HCT116 (cell line): ENCODE measurements at places on chromosomes 16 and 17. TPM values are rescaled to one million over a fixed set of nuclear protein-coding genes. Genes with fewer than 3 reads are reported as not detected.

- DNase-seq: no peak
These were observed 11.1 kb upstream of the CHRNE start for GRCh38 chr17:4913994-4914393.

- no peak for DNase-seq
These were observed 3.3 kb upstream of the PSMD12 start for GRCh38 chr17:67369676-67370075.

- DNase-seq: no peak
These were observed 5.4 kb downstream of the TMEM92 start for GRCh38 chr17:50279639-50280038.

DNA sequence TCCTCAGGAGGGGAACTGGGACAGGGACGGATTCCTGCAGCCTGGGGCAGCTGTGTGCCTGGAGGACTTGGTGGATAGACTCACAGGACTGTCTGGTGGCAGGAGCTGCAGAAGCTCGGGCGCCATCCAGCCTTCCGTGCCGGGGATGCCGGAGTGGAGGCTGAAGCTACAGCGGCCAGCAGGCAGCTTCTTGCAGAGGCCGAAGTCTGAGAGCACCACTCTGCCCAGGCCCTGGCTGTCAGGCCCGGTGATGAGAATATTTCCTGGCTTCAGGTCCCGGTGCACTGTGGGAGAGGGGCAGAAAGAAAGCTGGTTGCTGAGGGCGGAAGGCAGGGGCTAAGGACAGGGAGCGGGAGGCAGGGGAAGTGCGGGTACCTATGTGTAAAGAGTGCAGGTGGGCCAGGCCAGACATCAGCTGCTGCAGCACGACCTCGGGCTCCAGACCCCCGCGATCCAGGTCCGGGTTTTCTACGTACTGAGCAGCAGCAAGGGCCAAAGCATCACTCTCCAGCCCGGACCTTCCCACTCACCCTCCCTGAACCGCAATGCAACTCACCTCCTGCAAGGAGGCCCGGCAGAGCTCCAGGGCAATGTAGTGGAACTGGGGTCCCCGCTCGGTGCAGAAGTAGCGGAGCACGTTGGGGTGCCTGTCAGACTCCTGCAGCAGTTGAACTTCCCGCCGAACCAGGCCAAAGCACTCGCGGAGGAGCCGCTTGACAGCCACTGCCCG lies 16.1 kb downstream of the PLK1 start:
- no peak for DNase-seq

DNA sequence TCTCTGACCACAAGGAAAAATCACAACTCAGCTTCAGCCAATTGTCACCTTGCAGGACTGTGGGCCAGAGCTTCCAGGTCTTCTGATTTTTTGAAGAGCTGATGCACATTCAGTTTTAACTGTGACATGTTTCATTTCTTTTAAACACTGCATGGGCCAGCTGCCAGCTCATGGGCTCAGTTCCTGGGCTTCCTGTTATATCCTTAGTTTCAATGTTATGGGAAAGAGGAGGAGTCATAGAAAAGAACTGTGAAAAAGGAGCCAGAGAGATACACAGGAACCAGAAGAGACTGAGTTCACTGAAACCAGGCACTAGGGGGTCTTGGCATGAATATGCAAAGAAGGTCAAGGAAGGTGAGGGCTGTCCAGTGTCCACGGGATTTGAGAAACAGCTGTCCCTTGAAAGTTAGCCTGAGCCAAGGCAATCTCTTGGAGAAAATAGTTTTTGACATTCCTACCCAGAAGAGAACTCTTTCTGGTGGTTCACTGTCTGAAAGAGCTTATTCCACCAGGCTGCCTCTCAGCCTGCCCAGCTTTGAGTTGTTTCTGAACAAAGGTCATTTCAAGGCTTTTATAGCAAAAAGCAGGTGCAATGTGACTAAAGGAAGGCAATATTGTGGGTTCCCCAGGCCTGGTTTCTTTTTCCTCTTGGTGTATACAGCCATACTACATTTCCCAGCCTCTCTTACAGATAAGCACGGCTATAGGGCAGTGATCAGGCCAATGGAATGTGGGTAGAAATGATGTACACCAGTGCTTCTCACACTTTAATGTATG lies 10.5 kb downstream of the PDILT start:
- DNase-seq: no peak

DNA sequence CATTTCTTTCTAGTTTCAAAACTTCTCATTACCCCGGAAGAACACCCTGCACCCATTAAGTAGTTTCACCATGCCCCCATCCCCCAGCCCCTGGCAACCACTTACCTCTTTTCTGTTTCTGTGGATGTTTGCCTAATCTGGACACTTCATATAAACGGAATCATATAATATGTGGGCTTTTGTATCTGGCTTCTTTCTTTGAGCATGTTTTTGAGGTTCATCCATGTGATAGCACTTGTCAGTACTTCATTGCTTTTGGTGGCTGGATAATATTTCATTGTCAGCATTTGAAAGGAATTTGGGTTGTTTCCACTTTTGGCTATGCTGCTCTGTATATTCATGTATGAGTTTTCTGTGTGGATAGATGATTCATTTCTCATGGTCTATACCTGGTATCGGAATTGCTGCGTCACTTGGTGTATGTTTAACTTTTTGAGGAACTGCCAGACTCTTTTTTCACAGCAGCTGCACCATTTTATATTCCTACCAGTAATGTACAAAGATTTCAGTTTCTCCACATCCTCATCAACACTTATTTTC lies 30.0 kb upstream of the SLC5A10 start:
- DNase-seq: no peak

DNA sequence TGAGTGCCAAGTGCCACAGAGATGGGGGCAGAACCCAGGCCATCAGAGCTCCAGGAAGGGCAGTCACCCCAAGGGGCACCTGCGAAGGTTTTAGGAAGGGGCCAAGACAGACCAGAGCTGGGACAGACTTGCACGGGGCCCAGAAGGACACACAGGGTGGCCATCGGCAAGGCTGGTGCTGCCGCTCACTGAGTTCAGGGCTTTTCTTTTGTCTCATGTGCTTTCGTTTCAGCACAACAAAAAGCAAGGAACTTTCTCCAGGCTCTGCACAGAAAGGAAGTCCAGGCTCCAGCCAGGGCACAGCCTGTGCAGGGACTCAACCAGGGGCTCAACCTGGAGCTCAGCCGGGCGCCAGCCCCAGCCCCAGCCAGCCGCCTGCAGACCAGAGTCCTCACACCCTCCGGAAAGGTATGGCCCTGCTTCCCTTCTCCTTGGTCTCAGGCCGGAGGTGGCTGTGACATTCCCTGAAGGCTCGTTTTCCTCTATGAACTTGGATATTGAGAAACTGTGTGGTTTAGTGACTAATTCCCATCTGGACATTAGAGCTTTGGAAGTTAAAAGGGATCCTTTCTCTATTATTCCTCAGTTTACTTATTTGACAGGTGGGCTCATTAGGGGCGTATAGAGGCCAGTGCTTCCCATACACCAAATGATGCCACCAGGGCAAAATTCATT lies 37.9 kb downstream of the ELAC2 start:
- DNase-seq: no peak

- DNase-seq: no peak
These were observed 186.5 kb downstream of the LGALS9B start for GRCh38 chr17:20280851-20281250.

GRCh38 chr17:61291451-61292285 lies 108.0 kb upstream of the TBX2 start:
- DNase-seq: no peak

DNA sequence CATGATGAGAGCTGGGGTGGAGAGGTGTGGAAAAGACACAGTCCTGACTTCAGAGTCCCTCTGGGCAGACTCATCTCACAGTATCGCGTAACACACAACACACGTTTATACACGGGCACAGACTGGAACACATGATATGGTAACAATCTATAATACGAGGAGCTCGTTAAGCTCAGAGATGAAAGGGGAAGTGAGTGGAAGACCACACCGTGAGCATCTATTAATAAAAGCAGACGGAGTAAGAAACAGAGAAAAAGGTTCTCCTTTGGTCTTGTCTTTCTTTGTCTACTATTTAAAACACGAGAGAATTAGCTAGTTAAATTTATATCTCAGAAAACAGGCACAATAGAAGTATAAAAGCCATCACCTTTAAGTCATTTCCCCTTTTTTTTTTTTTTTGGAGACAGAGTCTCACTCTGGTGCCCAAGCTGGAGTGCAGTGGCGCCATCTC lies 13.5 kb downstream of the ANKRD11 start:
- DNase-seq: no peak

DNA sequence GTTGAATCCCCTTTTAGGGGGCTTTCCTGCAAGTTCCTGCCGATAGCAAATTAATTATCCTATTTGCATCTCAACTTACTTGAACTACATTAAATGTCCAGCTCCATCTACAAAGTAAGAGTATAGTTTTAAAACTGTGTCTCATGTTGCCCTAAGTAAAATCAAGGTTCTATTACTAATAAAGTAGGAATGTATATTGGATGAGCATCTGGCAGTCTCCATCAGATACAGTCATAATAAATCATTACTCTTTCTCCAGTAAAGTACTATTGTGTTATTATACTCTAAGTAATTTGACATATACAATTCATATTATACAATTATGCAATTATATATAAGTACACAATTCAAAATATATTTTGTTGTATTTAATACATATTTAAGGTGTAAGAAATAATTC lies 249.3 kb downstream of the CEP112 start:
- no peak for DNase-seq

DNA sequence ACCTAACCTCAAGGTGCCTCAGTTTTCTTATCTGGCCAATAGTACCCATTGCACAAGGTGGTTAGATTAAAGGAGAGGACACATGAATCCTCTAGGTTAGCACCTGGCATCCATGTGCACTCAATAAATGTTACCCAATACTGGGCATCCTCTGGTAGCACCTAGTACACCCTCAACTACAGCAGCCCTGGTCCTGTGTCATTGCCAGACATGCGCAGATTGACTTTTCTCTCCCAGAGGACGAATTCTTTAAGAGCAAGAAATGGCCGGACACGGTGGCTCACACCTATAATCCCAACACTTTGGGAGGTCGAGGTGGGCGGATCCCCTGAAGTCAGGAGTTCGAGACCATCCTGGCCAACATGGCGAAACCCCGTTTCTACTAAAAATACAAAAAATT lies 7.3 kb downstream of the DUSP3 start:
- no peak for DNase-seq

DNA sequence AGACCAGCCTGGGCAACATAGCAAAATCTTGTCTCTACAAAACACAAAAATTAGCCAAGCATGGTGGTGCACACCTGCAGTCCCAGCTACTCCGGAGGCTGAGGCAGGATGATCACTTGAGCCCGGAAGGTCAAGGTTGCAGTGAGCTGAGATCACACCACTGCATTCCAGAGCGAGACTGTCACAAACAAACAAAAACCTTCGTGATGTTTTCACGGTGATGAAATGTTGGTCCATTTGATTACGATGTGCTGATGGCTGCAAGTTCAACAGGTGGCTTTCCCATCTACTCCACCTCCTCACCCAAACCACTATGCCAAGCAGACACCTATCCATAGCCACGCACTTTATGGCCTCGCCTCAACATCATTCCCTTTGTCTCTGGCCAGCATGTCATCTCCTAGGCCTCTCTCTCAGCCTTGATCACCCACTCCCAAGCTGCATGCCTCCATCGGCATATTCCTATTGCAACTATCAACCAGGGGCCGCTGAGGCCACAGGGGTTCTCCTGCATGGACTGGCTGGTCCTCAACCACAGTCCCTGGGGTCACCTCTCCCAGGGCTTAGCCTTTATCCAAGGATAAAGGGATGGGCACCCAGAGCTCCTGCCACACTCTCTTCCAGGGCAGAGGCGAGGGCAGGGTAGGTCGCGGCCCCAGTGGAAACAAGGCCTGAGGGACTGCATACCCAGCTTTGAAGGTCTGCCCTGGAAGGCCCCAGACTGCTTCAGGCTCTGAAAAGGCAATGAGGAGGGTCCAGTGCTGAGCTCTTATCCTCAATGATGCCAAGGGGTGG lies 17.1 kb upstream of the ALOX15B start:
- no peak for DNase-seq

The KCNJ18 gene
- not detected for total RNA-seq

The NHERF2 gene
- 58.4 TPM for total RNA-seq

The ICAM2 gene
- total RNA-seq: 0.61 TPM
